ENCODE measurements at places on chromosomes 11 and 22. TPM values are rescaled to one million over a fixed set of nuclear protein-coding genes. Genes with fewer than 3 reads are reported as not detected.

DNA sequence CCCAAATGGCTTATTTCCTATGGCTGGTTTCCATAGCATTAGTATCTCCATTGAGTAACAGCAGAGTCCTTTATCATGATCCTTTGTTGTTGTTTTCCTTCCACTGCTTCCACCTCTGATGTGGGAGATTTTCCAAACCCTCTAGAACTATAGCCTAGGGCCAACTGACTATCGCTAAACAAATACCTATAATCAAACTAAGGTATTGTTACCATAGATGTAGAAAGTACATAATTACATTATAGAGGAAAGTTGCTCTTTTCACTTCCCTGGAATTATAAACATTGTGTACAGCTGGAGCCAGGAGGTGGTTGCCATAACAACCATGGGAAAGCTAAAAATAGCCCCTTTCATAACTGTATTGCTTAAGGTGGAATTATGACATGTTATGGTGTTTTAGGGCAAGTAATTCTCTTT lies 47.0 kb upstream of the ALKBH3 start:
- no peaks in the 10 kb centered on the region for H3K27me3 ChIP-seq
- DNase-seq: peak; percentile 50
- peaks cover 8% of the 10 kb centered on the region for H3K36me3 ChIP-seq
- peaks cover 53% of the 10 kb centered on the region for H3K4me1 ChIP-seq
- peak overlapping the region; percentile 85 for H3K27ac ChIP-seq

The CCDC73 gene
- total RNA-seq: not detected

The OSBP gene
- total RNA-seq: 42.8 TPM

DNA sequence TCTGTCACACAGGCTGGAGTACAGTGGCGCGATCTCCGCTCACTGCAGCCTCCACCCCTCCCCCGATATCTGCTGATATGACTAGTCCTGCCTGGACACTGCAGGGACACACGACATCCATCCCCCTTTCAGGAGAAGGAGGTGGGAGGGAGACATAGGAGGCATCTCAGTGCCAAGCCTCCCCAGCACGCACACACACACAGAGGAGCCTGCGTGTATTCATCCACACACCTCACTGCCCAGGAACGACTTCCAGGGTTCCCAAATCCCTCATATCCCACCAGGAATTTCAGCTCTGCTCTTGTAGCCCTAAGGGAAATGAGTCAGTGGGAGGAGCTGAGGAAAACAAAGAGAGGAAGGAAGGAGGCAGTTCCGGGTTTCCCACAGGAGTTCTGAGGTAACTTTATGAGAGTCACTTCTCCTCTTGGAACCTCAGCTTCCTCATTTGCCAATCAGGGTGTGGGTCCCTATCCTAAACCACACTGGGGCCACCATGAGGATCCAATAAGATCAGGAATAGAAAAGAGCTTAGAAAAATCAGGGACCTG lies 37.2 kb upstream of the ACER3 start:
- H3K4me1 ChIP-seq: peaks cover 42% of the 10 kb centered on the region
- H3K36me3 ChIP-seq: peaks cover 4% of the 10 kb centered on the region
- H3K27me3 ChIP-seq: no peaks in the 10 kb centered on the region
- peak overlapping the region; percentile 86 for H3K27ac ChIP-seq
- peak overlapping the region; percentile 79 for H3K4me3 ChIP-seq

DNA sequence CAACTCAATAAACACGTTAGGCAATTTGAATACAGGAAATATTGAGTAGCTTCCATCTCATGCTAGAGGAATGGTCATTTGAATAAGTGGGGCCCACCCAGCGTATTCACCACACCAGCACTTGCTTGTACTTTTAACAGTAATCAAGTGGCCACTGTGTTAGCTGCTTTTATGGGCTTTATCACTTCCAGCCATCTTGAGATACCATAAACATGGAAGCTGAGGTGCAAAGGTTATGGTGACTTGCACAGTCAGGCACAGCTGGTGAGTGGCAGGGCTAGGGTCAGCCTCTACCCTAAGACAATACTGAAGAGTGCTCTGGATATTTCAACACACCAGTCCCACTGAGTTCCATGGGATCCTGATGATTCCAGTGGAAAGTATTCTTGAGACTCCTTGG lies 6.7 kb downstream of the JOSD1 start:
- no peaks in the 10 kb centered on the region for H3K27me3 ChIP-seq
- H3K36me3 ChIP-seq: peaks cover 50% of the 10 kb centered on the region
- no peak overlapping the region for H3K27ac ChIP-seq
- H3K4me1 ChIP-seq: peaks cover 43% of the 10 kb centered on the region
- H3K4me3 ChIP-seq: no peak overlapping the region

- H3K4me1 ChIP-seq: peaks cover 41% of the 10 kb centered on the region
- peak overlapping the region; percentile 84 for H3K4me3 ChIP-seq
- H3K27me3 ChIP-seq: peaks cover 12% of the 10 kb centered on the region
- H3K36me3 ChIP-seq: peaks cover 9% of the 10 kb centered on the region
- DNase-seq: no peak
- peak overlapping the region; percentile 51 for H3K27ac ChIP-seq
Measured at GRCh38 chr22:20435436-20436306, 2.0 kb downstream of the SCARF2 start.

DNA sequence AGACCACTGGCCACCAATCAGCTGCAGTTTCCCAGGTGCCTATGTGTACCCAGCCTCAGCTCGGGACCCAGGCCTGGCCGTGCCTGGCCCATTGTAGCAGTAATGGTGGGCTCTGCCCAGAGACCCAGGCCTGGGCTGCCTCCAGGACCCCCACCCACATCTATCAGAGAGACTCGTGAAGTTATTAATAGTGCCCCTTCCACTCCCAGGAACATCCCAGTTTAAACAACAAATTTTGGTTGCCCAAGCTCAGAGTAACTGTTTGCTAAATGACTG lies 42.5 kb downstream of the IGLL5 start:
- H3K27me3 ChIP-seq: peaks cover 18% of the 10 kb centered on the region
- DNase-seq: no peak
- H3K27ac ChIP-seq: no peak overlapping the region
- no peak overlapping the region for H3K4me3 ChIP-seq
- no peaks in the 10 kb centered on the region for H3K36me3 ChIP-seq
- H3K4me1 ChIP-seq: peaks cover 18% of the 10 kb centered on the region

DNA sequence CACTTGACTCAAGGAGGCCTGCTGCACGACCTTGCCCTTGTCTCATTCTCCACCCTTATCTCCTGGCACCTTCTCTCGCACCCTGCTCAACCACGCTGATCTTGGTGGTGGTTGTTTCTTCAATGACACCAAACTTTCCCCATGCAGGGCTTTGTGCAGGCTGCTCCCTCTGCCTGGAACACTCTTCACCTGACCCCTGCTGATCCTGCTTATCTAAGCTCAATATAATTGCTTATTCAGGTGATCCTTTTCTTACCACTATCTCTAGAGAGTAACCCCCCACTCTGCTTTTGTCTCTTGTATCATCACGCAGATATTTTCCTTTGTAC lies 604.4 kb downstream of the BUD13 start:
- H3K27ac ChIP-seq: no peak overlapping the region
- H3K27me3 ChIP-seq: no peaks in the 10 kb centered on the region
- H3K4me3 ChIP-seq: no peak overlapping the region
- H3K36me3 ChIP-seq: no peaks in the 10 kb centered on the region

- no peak for DNase-seq
- H3K36me3 ChIP-seq: no peaks in the 10 kb centered on the region
- no peak overlapping the region for H3K4me3 ChIP-seq
- peaks cover 26% of the 10 kb centered on the region for H3K4me1 ChIP-seq
- peaks cover 16% of the 10 kb centered on the region for H3K27me3 ChIP-seq
Measured at GRCh38 chr22:38921806-38922205, 35.6 kb upstream of the APOBEC3A start.

GRCh38 chr22:42179616-42180015 lies 49.0 kb upstream of the CYP2D6 start:
- peak; percentile 86 for DNase-seq
- H3K4me1 ChIP-seq: peaks cover 38% of the 10 kb centered on the region
- H3K27me3 ChIP-seq: no peaks in the 10 kb centered on the region

DNA sequence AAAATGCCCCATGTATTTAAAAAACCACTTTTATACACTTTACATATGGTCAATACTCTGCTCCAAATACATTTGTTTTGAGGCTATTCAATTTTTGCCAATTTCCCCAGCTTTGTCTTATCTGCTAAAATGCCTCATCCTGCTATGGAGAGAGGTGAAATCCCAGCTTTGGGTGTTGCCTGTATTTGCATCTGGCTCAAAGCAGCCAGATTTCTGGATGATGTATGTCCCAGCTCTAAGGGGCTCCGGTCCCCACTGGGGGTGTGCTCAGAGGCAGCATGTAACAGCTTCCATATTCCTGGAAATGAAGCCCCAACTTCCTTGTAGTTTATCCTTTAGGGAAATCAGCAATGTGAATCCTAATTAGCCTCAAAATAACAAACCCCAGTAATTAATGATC lies 59.5 kb downstream of the WT1 start:
- H3K27ac ChIP-seq: no peak overlapping the region
- no peak for DNase-seq
- no peaks in the 10 kb centered on the region for H3K36me3 ChIP-seq
- H3K4me1 ChIP-seq: peaks cover 6% of the 10 kb centered on the region
- peaks cover 8% of the 10 kb centered on the region for H3K27me3 ChIP-seq

The DDI1 gene
- total RNA-seq: not detected

GRCh38 chr22:46039535-46039934 lies 62.6 kb upstream of the WNT7B start:
- peaks cover 2% of the 10 kb centered on the region for H3K27me3 ChIP-seq
- no peak overlapping the region for H3K27ac ChIP-seq
- no peaks in the 10 kb centered on the region for H3K36me3 ChIP-seq
- peaks cover 35% of the 10 kb centered on the region for H3K4me1 ChIP-seq
- DNase-seq: no peak

The CTSW gene
- not detected for total RNA-seq

The SCUBE1 gene
- not detected for total RNA-seq

- DNase-seq: no peak
- no peak overlapping the region for H3K4me3 ChIP-seq
- peaks cover 60% of the 10 kb centered on the region for H3K36me3 ChIP-seq
- no peaks in the 10 kb centered on the region for H3K27me3 ChIP-seq
- no peak overlapping the region for H3K27ac ChIP-seq
Measured at GRCh38 chr11:35458846-35459245, 39.5 kb upstream of the SLC1A2 start.

The PHLDA2 gene
- total RNA-seq: 104 TPM

- H3K27ac ChIP-seq: peak overlapping the region; percentile 65
- no peak for DNase-seq
- H3K36me3 ChIP-seq: peaks cover 53% of the 10 kb centered on the region
- peaks cover 43% of the 10 kb centered on the region for H3K4me1 ChIP-seq
- no peak overlapping the region for H3K4me3 ChIP-seq
- H3K27me3 ChIP-seq: peaks cover 3% of the 10 kb centered on the region
Measured at GRCh38 chr11:3710485-3711259, 39.5 kb upstream of the CHRNA10 start.

The PRR33 gene
- not detected for total RNA-seq

- H3K4me1 ChIP-seq: no peaks in the 10 kb centered on the region
- H3K27me3 ChIP-seq: no peaks in the 10 kb centered on the region
- H3K4me3 ChIP-seq: no peak overlapping the region
- no peak overlapping the region for H3K27ac ChIP-seq
- DNase-seq: no peak
Measured at GRCh38 chr11:87125257-87125656, 87.5 kb downstream of the TMEM135 start.

The ZNF280B gene
- 0.18 TPM for total RNA-seq

DNA sequence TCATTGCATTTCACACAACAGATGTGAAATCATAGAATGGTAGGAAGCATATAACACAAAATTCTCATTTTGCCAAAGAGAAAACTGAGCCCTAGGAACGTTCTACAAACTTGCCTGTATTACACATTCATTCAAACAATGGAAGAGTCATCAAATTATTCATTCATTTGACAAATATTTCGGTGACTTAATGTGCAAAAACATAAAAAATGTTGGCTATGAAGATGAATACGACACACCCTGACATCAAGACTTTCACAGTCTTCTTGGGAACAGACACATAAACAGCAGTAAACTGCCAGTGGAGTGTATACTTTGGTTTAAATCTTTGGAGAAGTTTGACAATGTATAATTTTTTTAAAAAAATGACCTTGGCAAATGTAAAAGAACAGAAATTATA lies 20.4 kb upstream of the C11orf87 start:
- H3K27me3 ChIP-seq: no peaks in the 10 kb centered on the region
- H3K4me1 ChIP-seq: peaks cover 25% of the 10 kb centered on the region
- no peak overlapping the region for H3K27ac ChIP-seq
- no peak for DNase-seq
- no peak overlapping the region for H3K4me3 ChIP-seq
- no peaks in the 10 kb centered on the region for H3K36me3 ChIP-seq

The MYO7A gene
- total RNA-seq: 0.06 TPM

The CNGA4 gene
- not detected for total RNA-seq
